Smooth muscle cell of the brain vasculature (primary cell): ENCODE measurements at places on chromosomes 13 and 19.

DNA sequence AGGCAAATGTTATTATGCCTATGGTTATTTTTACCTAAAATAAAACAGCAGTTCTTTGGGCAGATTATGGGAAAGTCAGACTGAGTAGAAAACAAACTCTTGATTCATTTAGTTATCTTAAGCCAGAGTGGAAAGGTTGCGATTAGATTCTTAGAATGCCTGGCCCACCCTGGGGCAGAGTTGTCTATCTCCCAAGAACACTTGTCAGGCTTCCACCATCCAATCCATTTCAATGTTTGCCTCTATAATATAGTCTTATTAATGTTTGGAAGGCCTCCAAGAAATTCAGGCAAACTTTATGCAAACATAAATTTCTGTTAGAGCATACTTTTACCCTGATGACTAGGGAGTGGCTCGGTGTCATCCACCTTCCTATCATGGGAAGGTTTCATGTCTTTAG is 207.0 kb downstream of the SLITRK6 start:
- DNase-seq: no peak

DNA sequence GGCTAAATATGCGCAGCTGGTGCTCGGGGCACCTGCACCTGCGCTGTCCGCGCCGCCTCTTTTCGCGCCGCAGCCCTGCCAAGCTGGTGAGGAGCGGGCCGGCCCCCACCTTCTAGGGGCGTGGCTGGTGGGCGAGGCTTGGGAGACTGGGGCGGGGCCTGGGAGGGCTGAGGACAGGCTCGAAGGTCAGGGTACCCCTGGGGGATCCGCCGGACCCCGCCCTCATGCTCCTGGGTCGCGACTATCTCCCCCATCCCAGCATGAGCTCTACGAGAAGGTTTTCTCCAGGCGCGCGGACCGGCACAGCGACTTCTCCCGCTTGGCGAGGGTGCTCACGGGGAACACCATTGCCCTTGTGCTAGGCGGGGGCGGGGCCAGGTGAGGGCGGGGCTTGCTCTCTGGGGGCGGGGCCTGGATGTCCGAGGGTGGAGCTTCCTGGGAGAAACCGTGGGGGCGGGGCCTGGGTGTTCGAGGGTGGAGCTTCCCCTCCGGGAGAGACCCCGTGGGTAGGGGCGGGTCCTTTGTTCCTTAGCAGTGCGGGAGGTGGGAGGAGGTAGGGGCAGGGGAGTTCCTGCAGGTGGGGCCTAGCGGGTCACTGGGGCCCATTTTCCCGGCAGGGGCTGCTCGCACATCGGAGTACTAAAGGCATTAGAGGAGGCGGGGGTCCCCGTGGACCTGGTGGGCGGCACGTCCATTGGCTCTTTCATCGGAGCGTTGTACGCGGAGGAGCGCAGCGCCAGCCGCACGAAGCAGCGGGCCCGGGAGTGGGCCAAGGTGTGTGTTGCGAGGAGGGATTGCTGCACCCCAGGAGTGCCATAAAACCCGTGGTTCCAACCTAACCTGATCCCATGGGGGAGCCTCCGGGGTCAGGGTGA is 19.7 kb downstream of the PNPLA6 start:
- DNase-seq: no peak

DNA sequence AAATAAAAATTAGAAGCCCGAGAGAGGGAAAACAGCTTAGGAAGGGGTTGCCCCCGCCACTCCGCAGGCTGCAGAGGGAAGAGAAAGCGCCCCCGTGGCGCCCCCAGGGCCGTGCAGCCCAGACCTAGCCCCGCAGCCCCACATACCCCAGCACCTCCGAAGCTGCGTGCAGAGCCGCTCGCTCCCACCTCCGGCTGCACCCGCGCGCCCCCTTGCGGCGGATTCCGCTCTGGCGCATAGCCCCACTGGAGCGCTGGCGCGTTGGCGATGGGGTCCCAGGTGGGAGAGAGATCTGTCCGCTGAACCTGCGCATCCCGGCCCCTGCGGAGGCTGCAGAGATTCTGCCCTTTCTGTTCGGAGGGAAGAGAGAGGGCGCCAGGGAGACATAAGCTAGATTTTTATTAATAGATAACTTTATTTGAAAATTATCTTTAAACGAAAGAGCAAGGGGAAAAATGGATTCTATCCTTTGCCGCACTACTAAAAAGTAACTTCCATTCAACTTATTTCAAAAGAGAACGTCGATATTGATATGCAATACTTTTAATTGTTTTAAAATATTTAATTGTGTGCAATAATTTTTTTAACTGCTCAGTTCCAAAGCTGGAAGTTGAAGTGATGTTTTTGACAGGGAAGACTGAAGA is 11.7 kb upstream of the CLN5 start:
- DNase-seq: no peak

- DNase-seq: no peak
Measured at GRCh38 chr13:33953781-33954180, 135.8 kb downstream of the RFC3 start.

GRCh38 chr13:99434258-99434788 is 66.9 kb upstream of the TM9SF2 start:
- DNase-seq: no peak

DNA sequence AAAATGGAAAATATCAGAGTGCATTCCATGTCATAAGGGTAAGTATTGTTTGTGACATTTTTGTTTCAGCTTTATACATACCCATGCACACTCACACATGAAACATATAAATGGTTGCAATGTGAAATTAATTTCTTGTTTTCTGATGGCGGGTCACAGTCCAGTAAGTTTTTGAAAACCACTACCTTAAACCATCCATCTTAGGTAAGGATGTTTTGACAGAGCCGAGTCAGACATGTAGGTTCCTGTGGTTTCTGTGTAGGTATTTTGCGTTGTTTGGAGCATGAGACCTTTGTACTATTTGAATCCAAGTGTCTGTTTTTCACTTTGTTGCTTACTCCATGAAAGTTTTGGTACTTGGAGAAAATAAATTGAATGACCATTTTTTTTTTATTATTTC is 121.7 kb downstream of the B3GLCT start:
- no peak for DNase-seq

- DNase-seq: no peak
Measured at GRCh38 chr19:49949742-49950589, 11.0 kb downstream of the SIGLEC11 start.

- no peak for DNase-seq
Measured at GRCh38 chr13:21053231-21053630, 8.2 kb downstream of the LATS2 start.

DNA sequence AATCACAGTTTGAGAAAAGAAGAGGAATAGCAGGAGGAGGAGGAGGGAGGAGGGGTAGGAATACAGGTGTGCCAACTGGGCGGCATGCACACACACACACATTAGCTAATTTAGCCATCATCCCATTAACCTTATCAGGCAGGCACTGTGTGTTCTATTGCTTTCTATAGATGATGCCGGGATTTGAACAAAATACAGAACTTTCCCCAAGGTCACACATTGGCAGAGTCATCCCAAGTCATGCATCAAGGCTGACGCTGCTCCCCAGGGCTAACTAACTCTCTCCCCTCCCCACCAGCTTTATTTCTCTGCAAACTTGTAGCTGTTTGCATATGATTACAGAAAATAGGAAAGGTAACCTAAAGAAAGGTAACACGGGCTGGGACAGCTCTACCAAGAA is 83.0 kb downstream of the NUFIP1 start:
- no peak for DNase-seq

- no peak for DNase-seq
Measured at GRCh38 chr19:42516771-42517170, 11.5 kb downstream of the CEACAM1 start.

- DNase-seq: no peak
Measured at GRCh38 chr13:49399801-49400472, 43.9 kb downstream of the CAB39L start.
